CD4-positive, alpha-beta T cell treated with Interleukin-6 at 100 ng/mL for 8 hours (primary cell): ENCODE measurements at places on chromosomes 6 and 20.

GRCh38 chr20:58942549-58942948, 38.5 kb upstream of the NELFCD start:
- DNase-seq: no peak

DNA sequence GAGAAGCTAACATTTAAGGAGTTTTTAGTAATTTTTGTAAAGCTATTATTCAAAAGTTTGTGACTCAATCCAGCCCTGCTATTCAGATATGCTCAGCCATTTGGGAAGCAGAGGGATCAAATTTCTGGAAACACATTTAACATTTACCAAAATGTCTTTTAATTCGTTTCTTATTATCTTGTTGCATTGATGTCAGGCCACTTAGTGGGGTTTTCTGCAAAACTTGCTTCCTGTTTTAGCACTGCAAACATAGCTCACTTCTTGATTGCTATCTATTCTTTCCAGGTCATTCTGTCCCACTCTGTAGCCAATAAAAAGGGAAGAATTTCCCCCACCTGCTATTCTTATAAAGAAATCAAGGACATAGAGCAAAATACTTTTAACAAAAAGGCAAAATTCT, 176.9 kb upstream of the SUPT3H start:
- DNase-seq: no peak

GRCh38 chr20:53208110-53208832, 236.1 kb downstream of the TSHZ2 start:
- peak; percentile 29 for DNase-seq

GRCh38 chr6:29531668-29532067, 27.9 kb downstream of the UBD start:
- no peak for DNase-seq

GRCh38 chr20:17969884-17970409, 1.1 kb downstream of the MGME1 start:
- peak; percentile 32 for DNase-seq

GRCh38 chr6:170096803-170097504, 193.9 kb downstream of the DLL1 start:
- DNase-seq: no peak

DNA sequence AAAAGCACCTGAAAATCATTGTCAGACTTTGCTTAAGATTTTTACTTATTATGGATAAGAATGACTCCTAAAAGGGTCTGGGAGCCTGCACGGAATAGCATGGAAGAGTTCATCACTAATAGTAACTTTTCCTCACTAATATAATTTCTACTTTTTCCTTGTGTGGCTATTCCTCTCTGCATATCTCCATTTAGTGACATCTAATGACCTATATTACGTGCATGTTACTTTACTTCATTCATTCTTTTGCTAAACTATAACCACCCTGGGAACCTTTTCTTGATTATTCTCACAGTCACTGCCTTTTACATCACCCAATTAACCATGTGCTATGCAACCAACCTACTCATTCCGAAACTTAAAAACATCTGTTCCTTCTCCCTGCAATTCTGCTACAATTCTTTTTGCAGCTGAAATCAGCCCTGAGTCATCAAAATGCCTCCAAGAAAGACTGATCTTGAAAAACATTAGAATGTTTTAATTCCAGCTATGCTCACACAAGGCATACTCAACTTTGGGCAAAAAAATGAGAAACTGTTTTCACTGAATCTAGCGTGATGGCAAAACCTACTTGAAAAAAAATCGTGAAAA, 313.3 kb downstream of the RNGTT start:
- no peak for DNase-seq

- no peak for DNase-seq
These were observed 80.1 kb downstream of the UTRN start for GRCh38 chr6:144365271-144365670.

DNA sequence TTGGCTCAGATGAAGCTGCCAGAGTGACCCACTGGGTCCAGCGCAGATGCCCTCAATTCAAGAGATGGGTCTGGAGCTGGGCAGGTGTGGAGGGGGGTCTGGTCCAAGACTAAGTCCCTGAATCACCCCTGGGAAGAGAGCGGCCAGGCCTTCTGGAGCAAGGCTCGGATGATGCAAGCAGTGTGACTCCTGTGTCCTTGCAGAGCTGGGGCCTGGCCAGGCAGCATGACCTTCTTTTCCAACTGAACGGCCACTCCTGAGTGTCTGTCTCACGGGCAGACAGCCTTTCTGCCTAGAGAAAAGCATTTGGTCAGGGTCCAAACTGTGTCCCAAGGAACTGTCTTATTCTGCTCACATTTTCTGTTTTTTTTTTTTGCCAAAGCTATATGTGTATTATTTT, 42.6 kb upstream of the FNDC1 start:
- no peak for DNase-seq

DNA sequence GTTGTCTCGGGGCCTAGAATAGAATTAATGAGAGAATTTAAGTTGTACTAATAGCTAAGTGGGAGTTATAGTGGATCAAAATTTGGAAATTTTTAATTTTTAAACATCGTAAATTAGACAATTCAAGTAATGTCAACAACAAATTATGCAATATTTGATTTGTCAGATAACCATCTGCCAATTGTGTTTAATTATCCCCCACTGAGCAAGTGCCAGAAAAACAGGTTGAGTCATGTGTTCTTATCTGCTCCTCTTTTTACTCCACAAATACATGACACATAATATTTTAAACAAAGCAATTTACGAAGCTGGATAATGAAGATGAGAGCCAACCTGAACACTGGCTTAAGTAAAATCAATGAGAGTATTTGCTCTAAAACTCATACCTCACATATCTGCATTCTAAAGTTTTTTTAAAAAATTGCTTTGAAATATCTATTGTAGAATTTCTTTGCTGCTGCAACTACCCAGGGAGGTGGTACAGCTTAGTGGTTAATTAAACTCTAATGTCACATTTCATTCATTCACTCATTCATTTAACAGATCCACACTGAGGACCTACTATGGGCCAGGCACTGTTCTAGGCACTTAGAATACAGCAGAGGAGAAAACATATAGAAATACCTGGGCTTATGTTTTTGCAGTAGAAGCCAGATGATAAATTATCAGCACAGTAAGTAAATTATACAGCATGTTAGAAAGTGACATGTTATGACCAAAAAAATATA, 57.1 kb upstream of the MAP7 start:
- no peak for DNase-seq
